ENCODE measurements at places on chromosomes 11 and 22.
A peak's percentile ranks its signal among the peaks of the same experiment; 100 is the strongest.

- peak; percentile 35 for DNase-seq
These were observed at the start of gene TTLL12 for GRCh38 chr22:43186272-43187170. Gene TTLL12, minus strand, starts transcription at chr22:43187134. Its CDS starts 65 bp downstream, at chr22:43187069.

DNA sequence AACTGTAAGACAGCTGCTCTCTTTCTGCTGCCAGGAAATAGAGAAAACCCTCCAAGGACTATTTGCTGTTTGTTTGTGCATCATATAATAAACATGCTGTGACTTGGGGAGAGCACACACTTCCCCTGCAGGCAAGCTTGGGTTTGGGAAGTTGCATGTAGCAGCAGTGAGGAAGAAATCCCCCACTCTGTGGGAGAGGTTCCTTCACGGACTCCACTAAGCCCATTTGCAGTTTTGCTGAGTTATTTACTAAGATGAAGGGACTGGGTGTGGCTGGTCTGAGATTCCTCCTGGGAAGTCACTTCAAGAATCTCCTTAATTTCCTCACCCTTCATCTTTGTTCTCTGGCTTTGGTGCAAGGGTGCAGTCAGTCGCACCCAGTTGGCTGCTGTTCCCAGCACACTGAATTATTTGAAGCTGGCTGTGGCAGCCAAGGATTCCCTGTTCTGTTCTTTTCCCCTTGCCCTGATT, 104.9 kb downstream of the ARFGAP2 start:
- DNase-seq = no peak

DNA sequence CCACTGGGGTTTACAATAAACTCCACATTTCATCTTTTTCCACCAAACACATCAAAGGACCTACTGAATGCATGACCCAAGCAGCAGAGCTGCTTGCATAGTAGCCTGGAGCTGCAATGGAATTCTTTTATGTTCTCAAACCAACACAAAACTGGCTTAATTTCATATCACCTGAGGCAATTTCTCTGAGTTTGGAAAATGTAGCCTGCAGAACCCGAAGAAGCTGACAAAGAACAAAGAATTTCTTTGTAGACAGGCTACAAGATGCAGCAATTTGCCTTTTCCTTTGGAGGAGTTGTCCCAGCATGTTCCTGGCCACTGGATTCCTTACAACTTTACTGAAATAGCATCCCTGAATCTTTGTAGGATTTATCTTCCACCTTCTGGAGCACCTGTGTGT, 5.5 kb upstream of the TECTA start:
- DNase-seq = no peak

- DNase-seq = peak; percentile 41
These were observed 435.1 kb upstream of the DDI1 start for GRCh38 chr11:103601225-103601846.

DNA sequence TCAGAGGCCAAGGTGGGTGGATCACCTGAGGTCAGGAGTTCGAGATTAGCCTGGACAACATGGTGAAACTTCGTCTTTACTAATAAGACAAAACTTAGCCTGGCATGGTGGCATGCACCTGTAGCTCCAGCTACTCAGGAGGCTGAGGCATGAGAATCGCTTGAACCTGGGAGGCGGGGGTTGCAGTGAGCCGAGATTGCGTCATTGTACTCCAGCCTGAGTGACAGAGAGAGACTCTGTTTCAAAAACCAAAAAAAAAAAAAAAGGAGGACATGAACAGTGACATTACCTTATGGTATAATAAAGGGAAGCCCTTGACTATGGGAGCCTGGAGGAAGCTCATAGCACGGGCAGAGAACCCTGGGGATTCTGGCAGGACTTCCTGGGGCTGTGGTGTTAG, 16.5 kb upstream of the PLEKHB1 start:
- DNase-seq = no peak

DNA sequence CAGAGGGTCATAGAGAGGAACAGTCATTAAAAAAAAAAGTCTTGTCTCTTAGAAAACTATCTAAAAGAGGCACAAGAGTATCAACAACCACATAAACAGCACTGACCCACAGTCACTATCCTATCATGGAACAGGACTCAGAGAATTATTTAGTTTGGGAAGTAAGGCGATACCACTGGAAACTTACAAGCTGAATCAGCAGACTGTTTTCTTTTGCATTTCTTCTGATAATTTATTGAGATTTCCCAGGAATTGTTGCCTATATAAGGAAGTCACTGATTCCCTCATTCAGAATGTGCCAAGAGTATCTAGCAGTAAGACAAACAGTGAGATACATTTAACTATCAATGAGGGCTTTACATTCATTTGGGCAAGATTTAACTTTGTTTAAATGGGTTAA, 304.1 kb downstream of the GUCY1A2 start:
- DNase-seq = no peak

DNA sequence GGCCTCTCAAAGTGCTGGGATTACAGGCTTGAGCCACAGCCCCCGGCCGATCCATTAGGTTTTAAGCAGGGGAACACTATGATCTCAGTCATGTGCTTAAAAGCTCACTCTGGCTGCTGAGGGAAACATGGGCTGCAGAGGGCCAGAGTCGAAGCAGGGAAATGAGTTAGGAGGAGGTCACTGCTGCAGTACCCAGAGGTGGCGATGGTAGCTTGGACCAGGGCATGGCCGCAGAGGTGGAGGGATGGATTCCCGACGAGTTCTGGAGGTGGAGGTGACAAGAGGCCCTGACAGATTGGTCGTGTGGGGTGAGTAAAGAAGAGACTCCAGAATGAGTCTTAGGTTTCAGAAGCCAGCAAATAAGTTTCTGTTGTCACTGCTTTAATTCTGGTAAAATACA, 54.4 kb upstream of the INCENP start:
- DNase-seq = no peak

- no peak for DNase-seq
These were observed 2.0 kb downstream of the NHERF4 start for GRCh38 chr11:119187123-119187892.

- DNase-seq = no peak
These were observed 135.4 kb upstream of the LARGE1 start for GRCh38 chr22:34055525-34056200.

GRCh38 chr11:61630089-61630488, 49.2 kb upstream of the SYT7 start:
- no peak for DNase-seq

- DNase-seq = no peak
These were observed 52.5 kb downstream of the ANO1 start for GRCh38 chr11:70130636-70131035.

- no peak for DNase-seq
These were observed 3.1 kb downstream of the CCDC88B start for GRCh38 chr11:64342869-64343745.

DNA sequence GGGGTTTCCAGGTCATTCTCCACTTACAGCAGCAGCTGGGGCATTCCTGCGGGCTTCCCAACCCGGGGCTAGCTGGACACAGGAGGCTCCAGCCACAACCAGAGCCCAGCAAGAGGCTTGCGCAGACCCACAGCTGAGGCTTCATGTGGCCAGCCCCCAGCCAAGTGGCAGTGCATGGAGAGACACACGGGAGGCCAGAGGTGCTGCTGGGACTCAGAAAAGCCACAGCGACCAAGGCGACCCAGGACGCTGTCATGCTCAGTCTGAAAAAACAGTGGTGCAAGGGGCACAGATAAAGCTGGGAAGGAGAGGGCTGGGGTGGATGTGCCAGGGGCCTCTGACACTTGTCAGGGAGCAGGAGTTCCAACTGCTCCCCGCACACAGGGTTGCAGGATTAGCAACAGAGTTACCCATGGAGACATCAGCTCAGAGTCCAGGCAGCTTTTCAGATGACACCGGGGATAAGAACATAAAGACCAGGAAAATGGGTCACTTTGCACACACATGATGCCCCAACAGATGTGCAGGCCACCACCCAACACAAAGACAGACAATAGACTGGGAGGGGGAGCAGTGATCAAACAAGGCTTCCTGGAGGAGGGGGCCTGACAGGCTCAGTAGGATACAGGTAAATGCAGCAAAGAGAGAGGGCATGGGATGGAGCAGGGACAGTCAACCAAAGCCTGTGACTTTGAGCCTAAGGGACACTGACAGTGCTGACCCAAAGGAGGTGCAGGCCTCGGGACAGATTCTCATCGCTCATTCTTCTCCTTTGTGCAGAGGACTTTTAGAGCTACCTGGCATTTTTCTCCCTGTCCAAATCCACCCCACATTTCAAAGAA, 6.9 kb upstream of the NEAT1 start:
- no peak for DNase-seq

DNA sequence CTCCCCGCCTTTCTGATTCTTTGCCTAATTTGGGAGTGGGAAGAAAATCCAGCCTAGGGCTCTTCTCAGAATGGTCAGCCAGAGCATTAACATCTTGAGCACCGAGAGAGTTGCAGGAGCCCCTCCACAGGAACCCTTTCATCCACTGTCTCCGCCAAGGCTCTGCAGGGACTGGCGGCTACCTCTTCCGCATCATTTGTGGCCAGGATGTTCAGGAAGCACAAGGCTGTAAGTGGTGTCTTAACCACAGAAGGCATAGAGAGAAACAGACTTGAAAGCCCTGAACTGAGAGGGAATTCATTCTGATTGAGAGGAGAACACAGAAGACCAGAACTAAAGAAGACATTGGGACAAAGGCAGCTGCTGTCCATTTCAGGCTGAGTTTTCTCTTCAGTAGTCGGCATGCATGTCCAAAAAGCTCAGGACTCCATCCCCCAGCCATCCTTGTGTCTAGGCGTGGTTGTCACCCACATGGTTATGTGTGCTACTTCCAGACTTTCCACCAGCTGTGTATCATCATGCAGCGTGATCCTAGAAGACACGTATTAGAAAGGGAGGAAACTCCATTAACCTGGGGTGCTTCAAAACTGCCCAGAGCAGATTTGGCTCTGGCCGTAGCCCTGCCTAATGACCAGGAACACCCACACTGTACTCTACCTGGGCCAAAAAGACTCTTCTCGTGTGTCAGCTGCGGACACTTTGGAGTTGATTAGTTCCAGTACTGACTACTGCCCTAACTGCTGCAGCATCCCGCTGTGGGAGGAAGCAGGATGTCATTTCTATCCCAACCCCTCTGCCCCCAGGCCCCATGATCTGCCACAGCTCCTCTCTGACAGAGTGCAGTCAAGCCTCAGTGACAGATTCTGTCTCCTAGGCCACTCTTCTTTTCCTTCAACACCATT, 725.1 kb downstream of the NTM start:
- no peak for DNase-seq
